ENCODE measurements at places on chromosomes 11 and 22. TPM values are rescaled to one million over a fixed set of nuclear protein-coding genes. Genes with fewer than 3 reads are reported as not detected.
A peak's percentile ranks its signal among the peaks of the same experiment; 100 is the strongest.

CARNS1 gene
- 5.9 TPM for total RNA-seq

RANBP1 gene
- 135 TPM for total RNA-seq

APOBEC3B gene
- total RNA-seq = not detected

SLC22A9 gene
- total RNA-seq = not detected

TRIM49 gene
- total RNA-seq = not detected

SLC7A4 gene
- 1.3 TPM for total RNA-seq

TPST2 gene
- 39.1 TPM for total RNA-seq

SMC1B gene
- total RNA-seq = not detected

UBQLNL gene
- 2.3 TPM for total RNA-seq

SLC22A6 gene
- total RNA-seq = not detected

EML3 gene
- 64.9 TPM for total RNA-seq

PRDM11 gene
- total RNA-seq = 17.5 TPM

CNTF gene
- total RNA-seq = 327 TPM

DNAJB7 gene
- total RNA-seq = not detected

OR8A1 gene
- not detected for total RNA-seq

OR5B12 gene
- not detected for total RNA-seq

MB gene
- not detected for total RNA-seq

DNA sequence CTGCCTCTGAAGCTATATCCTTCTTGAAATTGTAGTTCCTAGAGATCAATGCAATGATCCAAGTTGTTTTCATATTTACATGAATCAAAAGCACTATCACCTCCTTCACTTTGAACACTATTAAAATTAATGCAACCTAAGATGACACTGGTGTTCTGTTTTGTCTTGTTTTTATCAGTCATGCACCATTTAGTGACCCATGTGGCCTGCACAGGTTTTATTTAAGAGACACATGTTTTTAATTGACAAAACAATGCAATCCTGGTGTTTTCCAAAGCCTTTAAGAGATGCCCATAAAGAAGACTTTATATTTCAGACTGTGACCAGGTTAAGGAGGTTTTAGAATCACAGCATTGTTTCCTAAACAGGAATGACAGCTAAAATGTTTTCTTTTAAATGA, 177.5 kb downstream of the FAM181B start:
- no peak for DNase-seq

GRCh38 chr11:130709531-130709930, 206.7 kb downstream of the SNX19 start:
- DNase-seq = no peak

GRCh38 chr22:33002035-33002434, 56.1 kb downstream of the SYN3 start:
- no peak for DNase-seq

- DNase-seq = no peak
Measured at GRCh38 chr22:20117633-20118299, 740 bp upstream of the TRMT2A start.

GRCh38 chr11:11772865-11773515, 68.8 kb upstream of the USP47 start:
- DNase-seq = no peak

- DNase-seq = no peak
Measured at GRCh38 chr11:11302565-11302964, 50.5 kb downstream of the CSNK2A3 start.

DNA sequence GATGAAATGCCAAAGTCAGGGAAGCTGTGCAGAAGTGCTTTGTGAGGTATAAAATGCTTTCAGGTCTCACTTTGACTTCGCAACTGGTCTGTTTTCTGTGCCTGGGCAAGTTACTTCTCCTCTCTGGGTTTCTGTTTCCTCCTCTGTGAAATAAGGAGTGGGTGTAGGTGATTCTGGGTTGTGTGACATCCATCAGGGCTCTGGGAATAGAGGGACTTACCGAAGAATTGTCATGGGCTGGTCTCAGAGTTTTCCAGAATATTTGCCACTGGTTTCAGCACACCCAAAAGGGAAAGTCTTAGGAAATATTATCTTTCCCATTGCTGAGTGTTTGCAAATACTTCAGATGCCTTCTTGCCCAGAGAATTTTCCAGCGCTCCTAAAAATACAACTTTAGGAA, 118.4 kb downstream of the KIAA1671 start:
- no peak for DNase-seq

GRCh38 chr11:102716527-102716926, 8.2 kb downstream of the MMP8 start:
- DNase-seq = no peak

- no peak for DNase-seq
Measured at GRCh38 chr11:119671561-119672015, 57.4 kb downstream of the NECTIN1 start.

DNA sequence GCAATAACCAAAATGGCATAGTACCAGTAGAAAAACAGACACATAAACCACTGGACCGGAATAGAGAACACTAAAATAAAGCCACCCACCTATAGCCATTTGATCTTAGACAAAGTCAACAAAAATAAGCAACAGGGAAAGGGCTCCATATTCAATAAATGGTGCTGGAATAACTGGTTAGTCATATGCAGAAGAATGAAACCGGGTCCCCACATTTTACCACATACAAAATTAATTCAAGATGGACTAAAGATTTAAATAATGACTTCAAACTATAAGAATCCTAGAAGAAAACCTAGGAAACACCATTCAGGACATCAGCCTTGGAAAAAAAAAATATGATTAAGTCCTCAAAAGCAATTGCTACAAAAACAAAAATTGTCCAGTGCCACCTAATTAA, 30.1 kb upstream of the NOX4 start:
- no peak for DNase-seq

DNA sequence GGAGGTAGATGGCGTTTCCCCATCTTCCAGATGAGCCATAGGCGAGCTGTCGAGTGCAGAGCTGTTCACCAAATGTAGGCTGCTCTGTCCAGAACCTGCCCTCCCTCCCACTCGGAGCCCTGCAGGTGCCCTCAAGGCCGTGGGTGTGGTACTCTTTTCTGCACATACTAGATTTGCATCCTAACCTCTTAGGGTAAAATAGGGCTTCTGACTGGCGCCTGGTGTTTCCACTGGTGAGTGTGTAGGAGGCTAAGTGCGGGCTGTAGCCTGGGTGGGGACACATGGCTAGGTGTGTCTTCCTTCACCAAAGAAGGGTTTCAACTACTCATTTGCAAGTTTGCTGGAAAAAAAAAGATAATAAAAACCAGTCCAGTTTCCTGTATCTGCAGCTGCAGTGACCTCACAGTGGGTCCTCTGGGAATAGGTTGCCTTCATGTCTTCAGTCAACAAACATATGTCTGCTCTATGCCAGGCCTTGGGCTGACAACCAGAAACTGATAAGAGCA, 8.5 kb downstream of the BIK start:
- DNase-seq = no peak

DNA sequence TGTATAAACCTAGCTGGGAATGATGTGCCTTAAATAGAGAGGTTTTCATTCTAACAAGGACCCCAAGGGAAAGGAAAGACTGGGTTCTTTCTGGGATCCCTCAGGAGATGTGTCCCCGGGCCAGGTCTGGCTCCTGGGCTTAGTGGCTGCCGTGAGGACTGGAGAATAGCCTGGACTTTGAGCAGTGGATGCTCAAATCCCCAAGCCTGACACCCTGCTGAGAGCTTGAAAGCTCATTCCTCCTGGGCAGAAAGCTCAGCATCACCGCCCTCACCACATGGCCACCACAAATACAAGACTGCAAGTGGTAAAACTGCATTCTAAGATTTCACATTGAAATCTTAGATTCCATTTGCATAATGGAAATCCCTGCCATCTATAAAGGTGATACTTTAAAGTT, 79.4 kb upstream of the NARS2 start:
- no peak for DNase-seq

- no peak for DNase-seq
Measured at GRCh38 chr22:48785792-48786678, 1041.6 kb downstream of the BRD1 start.

- DNase-seq = no peak
Measured at GRCh38 chr22:33166206-33166605, 108.0 kb upstream of the SYN3 start.

DNA sequence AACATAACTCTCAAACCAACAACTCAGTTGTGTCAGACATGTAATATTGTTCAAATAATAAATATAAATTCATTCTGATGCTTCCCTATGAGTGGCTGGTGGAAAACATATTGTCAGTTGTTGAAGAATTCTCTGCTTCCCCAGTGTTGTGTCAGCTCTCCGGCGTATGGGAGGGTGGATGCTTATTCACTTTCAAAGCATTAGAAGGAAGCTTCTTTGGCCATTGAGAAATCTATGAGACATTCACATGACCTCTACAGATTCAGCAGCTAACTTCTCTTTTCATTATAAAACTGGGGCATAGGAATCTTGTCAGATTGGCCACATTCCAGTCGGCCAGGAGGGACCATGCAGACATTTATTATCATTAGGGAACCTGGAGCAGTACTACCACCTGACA, 2.9 kb downstream of the OR51V1 start:
- no peak for DNase-seq

DNA sequence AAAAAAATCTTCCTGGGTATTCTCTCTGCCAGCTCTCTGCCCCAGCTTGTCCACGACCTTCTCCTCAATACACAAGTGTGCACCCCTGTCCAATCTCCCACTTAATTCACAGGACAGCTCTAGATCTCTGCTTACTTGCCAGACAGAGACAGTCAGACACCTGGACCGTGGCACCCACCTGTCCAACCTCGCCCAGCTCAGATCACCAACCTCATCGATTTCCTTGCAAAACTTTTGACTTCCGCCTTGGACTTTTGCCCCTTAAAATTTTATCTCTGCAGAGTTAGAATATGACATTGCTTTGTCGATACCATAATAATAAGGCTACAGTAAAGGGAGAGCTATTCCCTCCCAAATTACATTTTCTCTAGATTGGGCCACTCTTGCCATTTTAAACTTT, 10.4 kb downstream of the LMF2 start:
- DNase-seq = no peak

DNA sequence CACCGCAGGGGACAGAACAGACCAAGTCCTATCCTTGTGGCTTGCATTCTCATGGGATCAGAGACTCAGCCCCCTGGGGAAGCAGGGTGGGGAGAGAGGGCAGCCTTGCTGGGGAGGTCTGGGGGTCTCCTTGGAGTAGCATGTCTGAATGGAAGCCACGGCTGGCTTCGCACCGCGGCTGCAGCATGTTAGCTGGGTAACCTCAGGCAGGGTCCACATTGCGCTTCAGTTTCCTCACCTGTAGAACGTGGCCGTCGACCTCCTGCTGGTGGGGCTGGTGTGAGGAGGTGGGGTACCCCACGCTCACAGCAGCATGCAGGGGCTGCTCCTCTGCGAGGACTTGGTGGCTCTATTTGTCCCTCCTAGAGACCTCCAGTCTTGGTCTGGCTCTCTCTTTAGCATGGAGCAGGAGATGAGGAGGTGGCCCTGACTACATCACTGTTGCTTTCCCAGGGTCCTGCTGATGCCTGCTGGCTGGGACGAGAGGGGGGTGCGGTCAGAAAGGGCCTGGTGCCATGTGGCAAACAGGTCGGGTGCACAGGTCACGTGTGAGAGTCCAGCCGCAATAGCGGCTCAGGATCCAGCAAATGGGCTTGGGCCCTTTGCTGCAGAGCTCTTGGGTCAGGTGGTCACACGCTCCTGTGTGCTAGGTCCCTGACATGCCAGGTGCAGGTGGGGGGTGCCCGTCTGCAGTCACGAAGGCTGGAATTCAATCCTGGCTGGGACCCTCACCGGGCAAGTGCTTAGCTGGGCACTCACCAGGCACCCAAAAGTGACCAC, 35.4 kb upstream of the SMIM38 start:
- no peak for DNase-seq

DNA sequence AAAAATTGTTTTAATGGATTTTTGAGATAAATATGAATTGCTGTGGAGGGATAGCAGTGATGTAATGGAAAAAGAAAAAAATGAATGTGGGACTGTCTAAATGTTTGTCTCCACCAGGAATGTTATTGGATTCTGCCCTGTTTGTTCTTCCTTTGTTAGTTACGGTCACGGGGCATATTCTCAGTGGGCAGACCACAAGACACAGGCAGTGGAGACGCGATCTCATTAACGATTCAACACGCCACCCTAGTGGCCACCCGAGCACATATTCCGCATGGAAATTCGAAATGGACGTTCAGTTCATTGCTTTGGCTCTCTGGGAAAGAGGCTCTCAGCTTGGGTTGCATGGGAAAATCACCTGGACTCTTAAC, 151.8 kb upstream of the TTC12 start:
- DNase-seq = peak; percentile 27

DNA sequence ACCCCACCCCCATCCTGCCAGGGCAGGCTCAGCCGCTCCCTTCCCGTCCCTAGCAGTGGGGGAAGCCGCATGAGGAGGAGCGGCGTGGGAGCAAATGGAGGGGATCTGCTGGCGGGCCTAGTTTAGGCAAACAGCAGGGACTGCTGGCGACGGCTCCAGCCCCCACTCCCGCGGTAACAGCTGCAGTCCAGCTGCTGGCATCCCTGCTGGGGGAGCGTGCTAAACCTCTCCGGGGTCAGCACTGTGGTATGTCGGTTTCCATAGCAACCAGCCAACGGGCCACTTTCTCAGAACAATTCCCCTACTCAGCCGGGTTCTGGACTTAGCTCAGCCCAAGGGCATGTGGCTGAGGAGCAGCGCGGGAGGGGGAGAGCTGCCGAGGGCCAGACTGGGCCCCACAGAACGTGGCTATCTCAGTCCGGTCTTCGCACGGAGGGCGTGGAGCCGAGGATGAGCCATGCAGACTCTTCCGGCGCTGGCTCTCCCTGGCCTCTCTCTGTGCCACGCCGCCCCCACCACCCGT, 98.8 kb downstream of the PKNOX2 start:
- DNase-seq = peak; percentile 50

- DNase-seq = no peak
Measured at GRCh38 chr11:17846852-17847453, 112.4 kb downstream of the KCNC1 start.

DNA sequence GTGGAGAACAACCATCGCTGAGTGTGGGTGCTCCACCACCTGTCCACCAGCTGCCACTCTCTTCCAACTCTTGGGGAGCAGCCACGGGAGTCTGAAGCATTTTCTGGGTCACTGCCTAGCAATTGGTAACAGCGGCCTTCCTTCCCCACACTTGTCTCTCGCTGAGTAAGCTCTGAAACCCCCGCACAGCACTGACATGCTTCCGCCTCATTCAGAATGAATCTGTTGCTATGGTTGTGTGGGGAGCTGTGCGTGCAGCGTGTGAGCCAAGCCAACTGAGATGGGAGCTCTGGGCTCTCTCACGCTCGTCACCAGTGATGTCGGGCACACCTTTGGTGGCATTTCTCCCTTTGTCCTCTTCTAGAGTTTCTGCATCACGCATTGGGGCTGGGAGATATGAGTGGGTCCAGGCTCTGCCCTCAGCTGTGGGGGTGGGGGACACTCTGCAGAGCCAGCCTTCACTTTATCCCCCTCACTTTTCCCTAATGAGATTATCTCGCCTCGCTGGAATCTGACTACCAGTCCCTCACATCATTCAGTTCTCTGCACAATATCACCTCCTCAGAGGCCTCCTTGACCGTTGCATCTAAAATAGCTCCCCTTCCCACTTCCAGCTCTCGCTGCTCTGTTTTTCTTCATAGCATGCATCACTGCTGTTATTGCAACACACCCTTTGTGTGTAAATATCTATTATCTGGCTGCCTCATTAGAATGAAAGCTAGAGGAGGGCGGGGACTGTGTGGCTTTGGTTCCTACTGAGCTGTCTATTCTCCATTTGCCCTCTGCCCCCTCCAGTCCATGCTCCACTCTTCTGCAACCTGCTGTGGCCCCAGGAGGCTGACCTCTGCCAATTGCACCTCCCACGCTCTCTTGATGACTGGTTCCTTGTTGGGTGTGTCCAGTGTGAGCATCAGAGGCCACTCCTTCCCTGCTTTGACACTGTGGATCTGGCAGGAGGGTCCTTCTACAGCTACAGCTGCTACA, 569.9 kb upstream of the CADM1 start:
- DNase-seq = no peak

Data from tibial nerve (tissue), 4 donors.